ENCODE measurements at places on chromosomes 16 and 17.
A peak's percentile ranks its signal among the peaks of the same experiment; 100 is the strongest.

DNA sequence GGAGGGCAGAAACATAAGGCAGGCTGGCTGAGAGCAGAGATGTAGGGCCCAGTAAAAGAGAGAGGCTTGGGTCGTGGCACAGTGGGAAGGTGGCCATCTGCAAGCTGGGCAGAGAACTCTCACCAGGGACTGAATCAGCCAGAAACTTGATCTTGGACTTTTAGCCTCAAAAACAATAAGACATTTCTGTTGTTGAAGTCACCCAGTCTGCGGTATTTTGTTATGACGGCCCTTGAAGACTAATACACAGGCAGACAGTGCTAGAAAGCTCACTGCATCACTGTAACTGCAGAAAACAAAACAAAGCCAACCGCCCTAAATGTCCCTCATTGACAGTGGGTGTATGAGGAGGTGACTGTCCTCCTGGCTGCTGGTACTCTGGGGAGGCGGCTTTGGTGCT lies 3.9 kb upstream of the JPH3 start:
- no peak for DNase-seq

DNA sequence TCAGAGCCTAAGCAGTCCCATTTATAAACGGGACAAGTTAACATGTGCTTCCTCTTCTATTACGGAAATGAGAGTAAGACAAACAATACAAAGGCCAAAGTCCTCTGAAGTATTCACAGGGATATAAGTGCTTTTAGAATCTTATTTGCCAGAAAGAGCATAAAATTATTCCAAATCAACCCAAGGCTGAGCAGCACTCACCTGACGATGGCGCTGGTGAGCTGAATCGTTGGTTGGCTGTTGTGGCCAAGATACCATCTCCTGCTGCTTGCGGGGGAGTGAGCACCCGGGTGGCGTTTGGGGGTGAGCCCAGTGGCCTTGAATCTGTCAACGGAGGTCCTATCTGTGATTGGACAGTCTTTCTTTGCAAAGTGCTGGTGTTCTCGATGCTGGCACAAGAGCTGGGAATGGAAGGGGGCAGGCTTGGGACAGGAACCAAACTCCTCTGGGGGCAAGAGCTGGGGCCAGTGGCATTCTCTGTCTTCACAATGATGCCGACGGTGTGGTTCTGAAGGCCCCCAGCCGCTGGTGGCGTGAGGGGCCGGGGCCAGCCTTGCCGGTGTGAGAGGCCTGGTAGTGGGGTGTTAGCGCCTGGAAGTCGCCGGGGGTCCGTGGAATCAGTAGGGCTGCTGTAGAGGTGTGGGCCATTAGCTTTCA lies 9.5 kb upstream of the DHRS13 start:
- no peak for DNase-seq

GRCh38 chr16:8581831-8582580 lies 8.3 kb downstream of the TMEM114 start:
- no peak for DNase-seq

GRCh38 chr16:73255031-73255430 lies 207.1 kb upstream of the ZFHX3 start:
- peak; percentile 81 for DNase-seq

DNA sequence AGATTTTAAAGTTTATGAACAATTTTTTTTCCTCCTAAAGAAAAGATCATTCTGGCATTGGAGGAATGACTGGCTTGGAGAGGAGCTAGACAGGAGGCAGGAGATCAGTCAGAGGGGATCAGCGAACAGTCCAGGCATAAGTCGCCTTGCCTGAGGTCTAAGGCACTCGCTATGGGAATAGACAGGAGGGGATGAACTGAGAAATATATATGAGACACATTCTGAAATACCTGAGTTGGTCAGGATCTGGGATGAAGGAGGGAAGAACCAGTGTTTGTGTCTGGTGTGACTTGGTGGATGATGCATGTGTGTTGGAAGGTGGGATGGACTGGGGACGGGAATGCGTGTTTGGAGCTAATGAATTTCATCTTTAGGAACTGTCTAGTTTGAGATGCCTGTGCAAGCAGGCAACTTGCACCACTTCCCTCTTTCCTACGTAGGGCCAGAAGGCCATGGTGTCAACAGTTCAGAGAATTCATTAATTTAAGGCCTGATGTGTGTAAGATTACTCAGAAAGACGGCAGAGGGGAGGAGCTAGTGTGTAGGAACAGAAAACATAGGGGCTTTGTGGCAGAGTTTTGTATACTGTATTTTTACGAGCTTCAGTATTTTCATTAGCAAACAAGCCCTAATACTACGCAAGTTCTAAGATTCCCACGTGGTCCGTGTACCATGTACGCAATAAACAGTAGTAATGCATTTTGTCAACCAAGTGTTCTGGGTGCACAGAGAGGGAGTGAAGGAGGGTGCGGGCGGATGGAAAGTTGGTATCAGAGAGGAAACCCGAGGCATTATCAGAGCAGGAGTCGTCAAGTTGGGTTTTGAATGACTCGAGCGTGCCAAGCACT lies 825 bp downstream of the HEATR6 start:
- peak; percentile 32 for DNase-seq

DNA sequence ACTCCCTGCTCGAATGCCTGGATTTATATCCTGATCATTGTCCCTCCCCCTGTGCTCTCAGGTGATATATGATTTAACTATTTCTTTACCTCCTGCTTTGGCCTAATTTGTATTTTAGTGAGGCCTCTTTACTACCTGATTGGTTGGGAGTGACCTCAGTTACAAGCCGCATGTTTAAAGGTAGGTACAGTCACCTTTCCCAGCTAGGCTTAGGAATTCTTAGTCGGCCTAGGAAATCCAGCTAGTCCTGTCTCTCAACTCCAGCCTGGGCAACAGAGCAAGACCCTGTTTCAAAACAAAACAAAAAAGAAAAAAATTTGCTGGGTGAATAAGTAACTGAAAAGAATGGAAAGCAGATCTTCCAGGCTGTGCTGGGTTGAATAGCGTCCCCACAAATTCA lies 26.8 kb upstream of the ST6GALNAC2 start:
- DNase-seq, result no peak

DNA sequence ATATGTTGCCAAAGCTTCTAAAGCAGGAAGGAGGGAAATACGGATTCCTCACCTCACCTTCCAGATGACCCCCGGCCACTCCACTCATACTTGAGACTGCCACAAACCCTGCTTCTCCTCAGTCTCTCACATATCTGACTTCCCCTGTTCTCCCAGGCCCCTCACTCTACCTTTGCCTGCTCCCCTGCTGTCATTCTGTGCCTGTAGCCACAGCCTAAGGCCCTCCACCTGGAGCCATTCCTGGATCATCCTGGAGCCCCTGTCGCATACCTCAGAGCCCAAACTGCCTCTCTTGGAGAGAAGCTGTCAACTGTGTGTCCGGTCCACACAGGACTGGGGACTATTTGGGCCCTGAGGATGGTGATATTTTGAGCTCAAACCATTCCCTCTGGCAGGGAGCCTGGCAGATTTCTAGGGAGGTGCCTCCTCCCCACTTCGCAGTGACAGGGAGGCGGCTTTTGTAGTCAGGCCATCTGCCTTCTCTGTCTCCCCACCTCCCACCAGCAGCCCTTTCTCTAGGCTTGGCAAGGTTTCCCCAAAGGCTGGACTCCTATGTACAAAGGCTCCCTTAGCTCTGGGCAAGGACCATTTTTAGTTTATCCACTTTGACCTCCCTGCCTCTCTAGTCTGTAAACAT lies 2.3 kb upstream of the MED24 start:
- DNase-seq, result no peak

DNA sequence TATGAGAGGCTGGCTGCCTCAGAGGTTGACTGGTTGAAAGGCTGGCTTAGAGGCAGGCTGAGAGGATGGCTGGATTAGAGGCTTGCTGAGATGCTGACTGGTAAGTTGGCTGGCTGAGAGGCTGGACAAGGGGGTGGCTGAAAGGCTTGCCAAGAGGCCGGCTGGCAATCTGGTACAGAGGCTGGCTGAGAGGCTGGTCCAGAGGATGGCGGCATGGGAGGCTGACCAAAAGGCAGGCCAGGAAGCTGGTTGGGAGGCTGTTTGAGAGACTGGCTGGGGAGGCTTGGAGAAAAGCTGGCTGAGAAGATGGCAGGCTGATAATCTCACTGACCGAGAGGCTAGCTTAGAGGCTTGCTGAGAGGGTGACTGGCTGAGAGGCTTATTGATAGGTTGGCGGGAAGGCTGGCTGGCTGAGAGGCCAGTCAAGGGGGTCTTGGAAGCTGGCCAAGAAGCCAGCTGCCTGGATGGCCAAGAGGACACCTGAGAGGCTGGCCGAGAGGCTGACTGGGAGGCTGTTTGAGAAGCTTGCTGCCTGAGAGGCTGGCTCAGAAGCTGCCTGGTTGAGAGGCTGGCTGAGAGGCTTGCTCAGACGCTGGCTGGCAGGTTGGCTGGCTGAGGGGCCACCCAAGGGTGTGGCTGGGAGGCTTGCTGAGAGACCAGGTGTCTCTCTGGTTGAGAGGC lies 34.2 kb upstream of the ACSM2B start:
- no peak for DNase-seq

- peak; percentile 37 for DNase-seq
These were observed 108.7 kb downstream of the ZFHX3 start for GRCh38 chr16:72939247-72939646.

DNA sequence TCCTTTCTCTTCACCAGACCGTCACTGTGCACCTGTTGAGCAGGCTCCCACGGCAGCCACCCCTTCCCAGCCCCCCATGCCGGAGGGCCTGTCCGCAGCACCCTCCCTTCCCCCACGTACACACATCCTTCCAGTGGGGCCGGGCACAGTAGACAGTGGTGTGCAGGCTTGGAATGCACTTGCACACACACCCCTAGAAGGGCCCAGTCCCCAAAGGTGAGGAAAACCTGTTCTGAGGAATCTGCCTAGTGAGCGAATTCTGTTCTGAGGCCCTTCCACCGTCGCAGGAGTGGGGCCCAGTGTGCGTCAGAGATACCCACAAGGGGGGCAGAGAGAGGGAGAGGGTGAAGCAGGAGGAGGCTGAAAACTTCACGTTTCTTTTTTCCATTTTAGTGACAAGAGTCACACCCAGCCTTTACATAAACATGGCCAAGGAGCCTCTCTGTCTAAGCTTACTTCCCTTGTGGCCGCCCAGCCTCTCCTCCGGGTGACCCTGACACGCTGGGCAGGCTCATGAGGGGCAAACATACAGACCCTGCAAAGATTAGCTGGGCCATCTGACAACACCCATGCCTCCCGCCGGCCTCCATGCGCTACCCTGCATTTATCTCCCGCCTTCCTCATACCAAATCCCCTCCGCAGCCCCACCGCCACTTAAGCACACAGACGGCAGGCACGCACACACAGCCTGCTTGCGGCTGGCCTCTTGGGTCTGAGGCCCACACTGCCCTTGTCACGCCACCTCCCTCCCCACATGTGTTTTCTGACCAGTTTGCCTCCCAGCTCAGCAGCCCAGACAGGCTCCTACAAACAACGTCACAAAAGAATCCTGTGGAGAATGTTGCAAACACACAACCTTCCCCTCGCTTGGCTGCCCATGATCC lies 1.8 kb downstream of the ZBTB4 start:
- DNase-seq, result no peak

GRCh38 chr16:84155771-84156170 lies 10.7 kb downstream of the DNAAF1 start:
- DNase-seq, result no peak

DNA sequence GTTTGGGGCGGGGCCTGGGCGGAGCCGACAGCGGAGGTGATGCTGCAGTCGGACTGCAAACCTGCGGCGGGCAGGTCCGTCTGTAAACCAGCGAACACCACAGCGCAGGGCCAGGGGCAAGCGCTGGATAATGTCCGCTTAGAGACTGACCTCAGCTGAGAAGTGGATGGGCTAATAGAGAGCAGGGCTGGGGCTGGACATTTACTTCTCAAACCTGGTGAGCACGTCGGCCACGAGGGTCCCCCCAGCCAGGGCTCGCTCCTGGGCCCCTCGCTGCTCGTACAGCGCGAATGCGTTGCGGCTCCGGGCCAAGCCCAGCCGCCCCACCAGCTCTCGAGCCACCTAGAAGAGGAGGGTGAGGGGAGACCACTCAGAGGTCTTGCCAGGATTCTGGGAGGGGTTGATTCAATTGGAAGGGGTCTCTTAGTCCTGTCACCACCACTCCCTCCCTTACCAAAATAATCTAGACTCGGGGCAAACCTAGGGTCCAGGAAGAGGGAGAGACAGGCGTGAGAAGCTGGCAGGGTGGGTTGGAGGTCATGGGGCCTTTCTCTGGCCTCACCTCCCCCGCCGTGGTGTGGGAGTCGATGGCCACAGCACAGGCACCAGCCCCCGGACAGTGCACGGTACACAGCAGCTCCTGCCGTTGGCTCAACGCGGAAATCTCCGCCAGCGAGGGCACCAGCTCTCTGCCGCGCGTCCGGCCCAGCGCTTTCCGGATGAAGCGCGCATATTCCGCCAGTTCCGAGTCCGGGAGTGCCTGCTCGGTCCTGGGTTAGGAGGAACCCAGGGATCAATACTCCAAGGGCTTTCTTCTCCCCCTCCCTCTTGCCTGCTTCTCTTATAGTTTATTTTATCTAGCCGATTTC lies 5.8 kb downstream of the PLEKHH3 start:
- DNase-seq, result no peak

- DNase-seq, result peak; percentile 56
These were observed 76.7 kb downstream of the CHD9 start for GRCh38 chr16:53131363-53132071.

Measured in Caki2 (cell line).